ENCODE measurements at places on chromosomes 3 and 15.

DNA sequence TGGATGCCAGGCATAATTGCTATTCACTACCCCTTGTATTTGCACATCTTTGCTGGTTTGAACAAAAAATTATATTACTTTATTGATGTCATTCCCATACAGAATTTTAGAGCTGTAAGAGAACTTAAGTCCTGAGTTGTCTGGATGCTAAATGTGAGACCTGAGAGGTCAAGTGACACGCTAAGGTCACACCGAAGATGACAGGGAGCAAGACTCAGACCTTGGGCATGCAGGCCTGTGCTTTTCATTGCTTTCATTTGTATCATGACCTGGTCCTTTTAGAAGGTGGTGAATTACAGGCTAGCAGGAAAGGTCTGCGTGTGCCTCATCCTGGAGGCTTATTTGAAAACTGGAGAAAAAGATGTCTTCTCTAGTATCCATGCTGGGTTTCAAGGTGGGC is 312.0 kb upstream of the RASGRP1 start:
- no peak overlapping the region for H3K4me3 ChIP-seq
- no peaks in the 10 kb centered on the region for H3K36me3 ChIP-seq
- H3K27me3 ChIP-seq = no peaks in the 10 kb centered on the region
- no peak overlapping the region for H3K27ac ChIP-seq

DNA sequence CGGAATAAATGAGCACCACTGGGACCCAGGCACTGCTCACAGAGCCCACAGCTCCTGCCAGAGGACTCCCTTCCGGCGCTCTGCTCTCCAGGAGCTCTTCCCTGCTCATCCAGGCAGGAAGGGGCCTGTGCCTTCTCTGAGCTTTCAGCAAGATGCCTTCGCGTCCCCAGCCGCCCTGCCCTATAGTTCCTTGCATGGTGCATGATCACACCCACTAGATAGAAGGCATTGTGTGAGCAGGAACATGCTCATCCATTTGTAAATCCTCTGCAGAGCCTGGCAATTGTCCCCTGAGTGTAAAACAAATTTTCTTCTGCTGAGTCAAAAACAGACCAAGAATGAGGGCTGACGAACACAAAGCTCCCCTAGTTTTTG is 181.6 kb downstream of the MEGF11 start:
- H3K27ac ChIP-seq = no peak overlapping the region
- H3K4me3 ChIP-seq = no peak overlapping the region
- H3K27me3 ChIP-seq = peaks cover 19% of the 10 kb centered on the region

DNA sequence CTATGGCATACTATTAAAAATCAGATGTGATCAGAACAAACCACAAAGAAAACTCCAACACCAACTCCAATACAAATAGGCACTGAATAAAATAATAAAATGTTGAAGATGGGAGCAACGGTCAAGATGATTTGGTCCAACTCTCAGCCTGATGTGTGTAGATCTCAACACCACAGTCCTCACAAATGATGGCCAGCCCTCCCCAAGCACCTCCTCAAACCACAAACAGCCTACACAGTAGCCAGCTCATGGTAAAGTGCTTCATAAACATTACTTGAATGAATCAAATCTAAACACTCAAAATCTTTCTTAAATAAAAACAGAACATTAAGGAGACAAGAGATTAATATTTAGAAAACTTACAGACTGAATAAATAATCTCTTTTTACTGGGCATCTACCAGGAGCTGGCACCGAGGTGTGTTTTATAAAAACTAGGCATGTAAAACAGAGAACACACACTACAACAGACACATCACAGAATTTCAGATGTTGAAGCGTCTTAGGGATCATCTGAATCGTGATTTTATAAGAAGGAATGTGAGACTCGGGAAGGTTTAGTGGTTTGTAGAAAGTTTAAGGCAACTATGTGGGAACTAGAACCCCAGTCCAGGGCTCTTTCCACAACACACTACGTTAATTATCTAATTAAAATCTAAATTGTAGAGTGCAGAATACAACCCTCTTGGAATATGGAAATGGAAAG is 102.4 kb downstream of the MYLK start:
- no peak for DNase-seq
- H3K36me3 ChIP-seq = no peaks in the 10 kb centered on the region
- H3K27me3 ChIP-seq = peaks cover 2% of the 10 kb centered on the region
- no peaks in the 10 kb centered on the region for H3K4me1 ChIP-seq

GRCh38 chr15:70137967-70138366 is 40.2 kb upstream of the TLE3 start:
- peaks cover 30% of the 10 kb centered on the region for H3K4me1 ChIP-seq
- H3K36me3 ChIP-seq = no peaks in the 10 kb centered on the region
- DNase-seq = no peak
- H3K4me3 ChIP-seq = no peak overlapping the region
